ENCODE measurements at places on chromosomes 7 and 10.
A peak's percentile ranks its signal among the peaks of the same experiment; 100 is the strongest.

DNA sequence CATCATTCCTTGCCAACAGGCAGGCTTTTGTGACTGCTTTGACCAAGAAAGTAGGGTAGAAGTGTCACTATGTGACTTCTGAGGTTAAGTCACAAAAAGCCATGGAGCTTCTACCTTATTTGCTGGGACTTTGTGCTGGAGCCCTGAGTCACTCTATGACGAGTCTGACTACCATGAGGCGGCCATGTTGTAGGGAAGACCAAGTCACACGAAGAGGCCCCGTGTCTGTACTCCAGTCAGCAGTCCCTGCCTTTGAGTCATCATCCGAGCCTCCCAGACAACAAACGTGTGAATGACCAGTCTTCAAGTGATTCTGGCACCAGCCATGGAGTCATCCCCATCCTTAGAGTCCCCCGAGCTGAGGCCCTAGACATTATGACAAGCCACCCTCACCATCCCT, 3.5 kb upstream of the MYL10 start:
- DNase-seq: no peak

- DNase-seq: no peak
Measured at GRCh38 chr7:33334349-33334748, 205.0 kb downstream of the BBS9 start.

DNA sequence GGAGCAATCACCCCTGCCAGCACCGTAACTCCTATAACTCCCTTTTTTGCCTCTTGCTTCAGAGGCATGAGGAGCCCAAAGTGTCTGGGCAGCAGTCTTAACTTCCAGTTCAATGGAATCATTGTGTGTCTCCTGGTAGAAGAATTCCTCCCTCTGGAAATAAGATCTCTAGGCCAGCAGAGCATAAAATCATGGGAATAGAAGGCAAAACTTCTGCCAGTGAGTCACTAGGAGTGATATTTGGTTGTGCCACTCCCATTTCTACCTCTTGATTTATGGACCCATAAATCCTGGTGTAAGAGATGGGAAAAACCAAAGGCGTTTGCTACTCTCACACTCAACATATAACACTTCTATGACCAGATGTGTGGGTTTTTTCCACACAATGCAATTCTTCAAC, 104.9 kb upstream of the FAM180A start:
- DNase-seq: no peak

GRCh38 chr10:86389441-86390193, 23.0 kb upstream of the GRID1 start:
- no peak for DNase-seq

DNA sequence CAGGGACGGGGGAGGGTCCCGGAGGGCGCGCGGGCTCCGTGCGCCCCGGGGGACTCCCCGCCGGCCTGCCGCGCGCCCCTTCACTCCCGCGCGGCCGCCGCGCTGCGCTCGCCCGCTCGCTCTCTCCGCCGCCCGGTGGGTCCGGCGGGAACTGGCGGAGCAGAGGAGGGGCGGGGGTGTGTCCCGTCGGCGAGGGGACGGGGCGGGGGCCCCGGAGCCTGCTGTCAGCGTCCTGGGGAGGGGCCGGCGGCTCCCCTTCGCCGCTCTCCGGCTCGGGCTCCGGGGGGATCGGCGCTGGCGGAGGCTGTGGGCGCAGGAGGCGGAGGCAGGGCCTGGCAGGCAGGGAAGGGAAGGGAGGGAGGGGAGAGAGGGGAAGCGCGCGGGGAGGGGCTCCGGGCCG, at the start of gene SH3PXD2A:
Gene SH3PXD2A (minus strand): TSS at position 153 of the 400 bp plus-strand sequence. CDS start 310 bp downstream, outside the sequence.
- DNase-seq: peak; percentile 52

- DNase-seq: no peak
Measured at GRCh38 chr7:23044581-23044980, 30.7 kb upstream of the HYCC1 start.

DNA sequence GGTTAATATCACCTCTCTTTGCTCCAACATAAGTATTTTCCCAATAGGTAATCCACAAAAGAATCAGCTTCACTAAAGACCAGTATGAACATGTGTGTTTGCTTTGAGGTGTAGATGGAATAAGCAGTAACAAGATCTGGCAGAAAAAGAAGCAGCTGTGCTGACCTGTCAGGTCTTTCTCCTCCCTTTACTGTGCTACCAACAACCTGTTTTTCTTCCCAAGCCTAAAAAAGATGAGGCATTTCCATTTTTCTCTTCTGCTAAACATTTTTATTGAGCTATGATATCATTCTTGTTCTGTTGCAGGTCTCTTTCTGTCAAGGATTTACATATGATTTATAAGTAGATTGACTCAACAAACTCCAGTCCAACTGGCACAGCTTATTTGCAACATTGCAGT, 315.2 kb upstream of the GLI3 start:
- no peak for DNase-seq

DNA sequence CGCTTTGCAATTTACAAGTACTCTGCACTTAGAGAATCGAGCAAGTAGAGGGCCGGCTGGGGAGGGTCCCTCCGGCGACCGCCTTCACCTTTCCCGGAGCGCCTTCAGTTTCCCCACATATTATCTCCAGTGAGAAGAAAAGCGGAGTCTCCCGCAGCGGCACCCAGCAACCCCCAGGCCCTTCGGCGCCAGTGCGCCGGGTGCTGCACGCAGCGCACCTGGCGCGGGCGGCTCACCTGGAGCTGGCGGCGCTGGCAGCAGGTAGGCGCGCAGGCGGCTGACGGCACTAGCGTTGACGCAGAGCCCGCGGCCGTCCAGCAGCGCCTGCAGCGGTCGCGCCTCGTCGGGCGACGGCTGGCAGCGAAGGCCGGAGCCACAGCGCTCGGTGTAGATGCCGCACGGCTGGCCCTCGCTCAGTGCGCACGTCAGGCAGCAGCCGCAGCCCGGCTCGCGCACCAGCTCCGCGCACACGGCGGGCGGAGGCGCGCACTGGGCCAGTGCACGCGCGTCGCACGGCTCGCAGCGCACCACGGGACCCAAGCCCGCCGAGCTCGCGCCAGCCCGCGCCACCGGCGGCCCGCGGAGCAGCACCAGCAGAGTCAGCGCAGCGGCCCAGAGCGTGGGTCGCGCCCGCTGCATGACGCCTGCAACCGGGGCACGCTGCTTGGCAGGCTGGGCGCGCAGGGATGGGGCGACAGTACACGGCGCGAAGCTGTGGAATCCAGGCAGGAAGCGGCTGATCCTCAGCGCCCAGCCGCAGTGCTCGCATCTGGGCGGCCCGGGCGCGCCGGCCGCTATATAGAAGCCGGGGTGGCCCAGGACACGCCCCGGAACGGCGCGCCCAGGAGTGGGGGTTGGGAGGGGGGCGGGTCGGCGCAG, at the start of gene IGFBP3:
Gene IGFBP3 (minus strand): TSS at position 771 of the 879 bp plus-strand sequence. CDS start 132 bp downstream, at position 639.
- peak; percentile 82 for DNase-seq

GRCh38 chr10:79022565-79023230, 46.1 kb upstream of the ZMIZ1 start:
- DNase-seq: peak; percentile 63

- no peak for DNase-seq
Measured at GRCh38 chr10:22230158-22230833, 12.5 kb upstream of the EBLN1 start.

All from H54 (cell line).